CD4-positive, alpha-beta T cell treated with Interleukin-2 at 100 ng/mL for 4 hours (primary cell): ENCODE measurements at places on chromosomes 5 and 9.
A peak's percentile ranks its signal among the peaks of the same experiment; 100 is the strongest.

DNA sequence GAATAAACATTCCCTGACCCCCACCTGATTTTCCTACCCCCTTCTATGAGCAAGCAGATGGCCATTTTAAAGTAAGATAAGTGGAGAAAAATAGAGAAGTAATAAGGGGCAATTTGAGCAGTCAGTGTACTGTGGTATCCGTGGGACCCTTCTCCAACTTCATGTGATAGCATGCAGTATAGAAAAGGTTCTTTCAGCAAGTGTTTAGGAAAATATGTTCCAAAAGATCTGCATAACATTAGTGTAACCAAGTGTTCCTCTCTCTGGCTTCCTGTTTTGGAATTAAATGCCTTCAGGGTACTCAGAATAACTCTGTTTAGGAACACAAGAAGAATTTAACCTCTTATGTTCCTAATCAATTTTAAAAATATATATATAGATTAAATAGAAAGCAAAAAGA, 134.9 kb downstream of the ATG10 start:
- DNase-seq, result no peak

GRCh38 chr5:84137541-84137940, 247.1 kb downstream of the EDIL3 start:
- DNase-seq, result no peak

- no peak for DNase-seq
Observed at GRCh38 chr5:36244076-36244475, 2.4 kb upstream of the NADK2 start.

DNA sequence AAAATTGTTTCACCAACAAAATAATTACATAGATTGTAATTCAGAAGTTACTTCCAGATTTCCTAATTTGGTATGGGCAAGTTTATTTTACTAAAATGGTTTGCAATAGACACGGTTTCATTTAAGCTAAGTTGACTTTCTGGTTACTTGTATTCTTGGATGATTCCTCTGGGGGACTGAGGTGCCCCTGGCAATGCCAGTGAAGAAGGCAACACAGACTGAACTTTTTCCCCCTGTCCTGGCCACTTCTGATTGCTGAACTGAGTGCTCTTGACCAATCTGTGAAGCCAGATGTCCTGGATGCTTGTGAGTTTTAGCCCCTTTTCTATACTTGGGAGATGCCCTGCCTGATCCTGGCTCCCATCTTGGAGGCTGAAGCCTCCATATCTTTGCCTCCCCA, 66.3 kb upstream of the FANCC start:
- no peak for DNase-seq

DNA sequence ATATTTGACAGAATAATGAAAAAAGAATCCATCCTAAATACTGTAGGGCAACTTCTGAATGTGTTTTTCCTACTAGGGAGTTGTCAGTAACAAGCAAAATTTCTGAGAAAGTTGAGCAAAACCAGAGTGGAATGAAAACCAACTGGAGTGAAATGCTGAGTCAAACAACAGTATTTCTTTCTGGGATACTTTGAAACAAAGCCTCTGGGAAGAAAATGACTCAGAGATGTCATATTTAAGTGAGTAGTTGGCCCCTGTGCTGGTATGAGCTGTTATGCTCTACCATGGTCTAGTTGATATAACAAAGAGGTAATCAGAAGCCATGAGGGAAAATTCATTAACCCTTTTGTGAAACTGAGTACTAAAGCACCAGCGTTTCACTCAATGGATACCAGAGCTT, 372.1 kb upstream of the C9orf72 start:
- DNase-seq, result no peak

DNA sequence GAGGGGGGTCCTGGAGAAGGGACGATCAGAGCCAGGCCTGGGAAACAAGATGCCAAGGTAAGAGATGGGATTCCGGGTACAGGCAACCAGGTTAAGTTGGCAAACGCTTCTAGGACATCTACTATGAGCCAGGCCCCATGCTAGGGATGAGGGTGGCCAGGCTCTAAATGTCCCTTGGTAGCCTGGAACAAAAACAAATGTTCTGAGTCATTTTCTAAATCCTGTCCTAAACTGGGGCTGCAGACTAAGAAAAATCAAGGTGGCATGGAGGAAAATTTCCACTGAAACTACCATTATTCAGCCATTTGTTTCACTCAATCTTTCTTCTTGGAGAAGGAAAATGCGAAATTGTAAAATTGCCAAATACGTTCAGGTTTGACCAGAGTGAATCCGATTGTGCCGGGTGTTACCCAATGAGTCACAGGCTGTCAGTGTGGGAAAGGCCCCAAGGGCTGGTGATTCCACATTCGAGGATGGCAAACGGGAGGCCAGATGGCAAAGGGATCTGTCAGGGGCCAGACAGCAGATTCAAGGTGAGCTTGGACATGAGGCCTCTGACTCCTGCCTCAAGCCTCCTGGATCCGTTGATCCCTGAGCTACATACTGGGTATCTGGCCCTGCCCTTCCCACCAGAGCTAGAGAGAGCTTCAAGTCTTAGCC, 57.6 kb downstream of the PAX5 start:
- DNase-seq, result no peak

DNA sequence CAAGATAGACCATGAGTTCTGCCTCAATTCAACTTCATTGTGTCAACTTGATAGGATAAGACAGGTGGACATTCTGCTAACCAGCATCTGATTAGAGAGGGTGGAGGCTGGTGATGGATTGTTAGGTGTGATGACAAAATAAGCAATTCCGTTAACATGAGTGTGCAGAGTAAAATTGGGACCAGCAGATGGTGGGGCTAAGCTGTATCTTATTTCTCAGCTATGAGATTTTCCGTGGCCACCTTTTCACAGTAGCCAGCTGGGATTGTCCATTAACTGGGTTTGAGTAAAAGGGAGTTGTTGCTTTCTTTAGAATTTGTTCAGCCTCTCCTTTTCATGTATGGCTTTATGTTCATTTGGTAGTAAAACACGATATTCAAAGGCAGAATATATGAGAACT, 28.8 kb upstream of the TAL2 start:
- no peak for DNase-seq

GRCh38 chr9:1073497-1073896, 23.3 kb downstream of the DMRT2 start:
- no peak for DNase-seq

- DNase-seq, result no peak
Observed at GRCh38 chr9:97943308-97943855, 5.4 kb upstream of the HEMGN start.

DNA sequence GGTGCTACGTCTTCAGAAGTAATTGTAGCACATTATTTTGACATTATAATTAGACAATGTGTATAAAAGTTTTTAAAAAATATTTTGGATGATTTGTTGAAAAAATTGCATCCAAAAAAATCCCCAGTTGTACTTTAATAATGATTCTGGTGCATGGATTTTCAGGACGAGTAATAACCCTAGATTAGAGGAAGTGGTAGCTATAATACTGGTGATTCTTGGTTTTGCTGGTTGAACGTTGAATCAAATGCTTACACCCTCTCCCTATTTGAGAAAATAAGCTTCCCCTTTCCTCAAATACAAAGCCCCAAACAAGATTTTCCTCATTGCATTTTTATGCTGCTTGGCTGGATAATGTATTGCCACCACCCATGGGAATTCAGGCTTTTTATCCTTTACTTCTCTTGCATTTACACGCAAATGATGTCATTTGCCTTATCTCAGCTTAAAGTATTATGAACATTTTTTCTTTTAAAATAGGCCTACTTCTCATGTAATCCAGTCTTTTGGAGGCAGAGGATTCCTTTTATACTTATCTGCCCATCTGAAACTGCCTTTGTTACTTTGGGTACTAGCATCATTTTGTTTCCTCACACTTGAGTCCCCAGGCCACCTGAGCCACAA, 86.3 kb downstream of the UBE2R2 start:
- DNase-seq, result no peak

DNA sequence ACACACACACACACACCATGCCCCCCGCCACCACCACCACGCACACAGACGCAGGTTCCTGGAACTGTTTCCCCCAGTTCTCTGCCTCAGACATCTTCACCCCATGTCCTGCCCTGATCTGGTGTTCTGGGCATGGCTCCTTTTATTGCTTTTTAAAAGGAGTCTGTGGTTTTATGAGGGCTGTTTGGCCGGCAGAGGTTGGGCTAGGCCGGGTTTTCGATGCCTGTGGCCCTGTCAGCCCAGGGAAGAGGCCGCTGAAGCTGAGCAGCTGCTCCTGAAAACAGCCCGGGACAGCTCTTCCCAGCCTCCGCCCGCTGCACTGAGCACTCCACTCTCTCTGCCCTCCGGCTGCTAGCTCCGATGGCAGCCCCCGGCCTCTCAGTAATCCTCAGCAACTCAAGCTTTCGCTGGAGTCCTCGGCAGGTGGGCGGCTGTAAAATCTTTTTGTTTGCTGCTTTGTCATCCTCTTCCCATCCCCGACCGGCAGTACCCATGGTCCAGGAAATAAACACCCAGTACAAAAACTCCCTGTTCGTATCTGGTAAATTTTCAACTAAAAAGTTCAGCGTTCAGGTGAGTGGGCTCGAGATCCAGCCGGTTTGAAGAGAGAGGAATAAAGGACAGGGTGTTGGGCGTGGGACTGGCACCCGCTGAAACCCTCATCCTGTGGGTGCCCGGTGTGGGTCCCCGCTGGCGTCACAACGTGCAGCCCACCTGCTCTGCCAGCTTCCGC, 103.0 kb upstream of the ERCC6L2 start:
- no peak for DNase-seq

GRCh38 chr5:83107692-83108420, 30.5 kb downstream of the XRCC4 start:
- DNase-seq, result no peak

DNA sequence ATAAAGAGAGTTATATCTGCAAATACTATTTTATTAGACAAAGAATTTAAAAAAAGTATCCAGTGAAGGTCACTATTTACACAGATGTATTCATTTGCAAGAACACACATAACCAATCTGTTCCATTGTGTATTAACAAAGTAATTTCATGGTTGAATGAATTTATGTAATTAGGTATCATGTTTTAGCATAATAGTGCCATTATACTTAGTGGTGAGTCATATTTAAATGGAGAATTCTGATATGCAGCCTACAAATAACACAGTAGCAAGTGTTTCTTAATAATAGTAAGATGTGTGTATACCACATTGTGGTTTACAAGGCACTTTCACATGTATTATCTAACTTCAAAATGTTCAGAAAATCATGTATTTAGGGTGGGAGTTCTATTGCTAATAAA, 1028.5 kb upstream of the ACO1 start:
- no peak for DNase-seq

GRCh38 chr9:68949271-68950000, 64.5 kb downstream of the PRKACG start:
- no peak for DNase-seq

GRCh38 chr9:79610791-79611614, 39.2 kb downstream of the TLE4 start:
- DNase-seq, result no peak

DNA sequence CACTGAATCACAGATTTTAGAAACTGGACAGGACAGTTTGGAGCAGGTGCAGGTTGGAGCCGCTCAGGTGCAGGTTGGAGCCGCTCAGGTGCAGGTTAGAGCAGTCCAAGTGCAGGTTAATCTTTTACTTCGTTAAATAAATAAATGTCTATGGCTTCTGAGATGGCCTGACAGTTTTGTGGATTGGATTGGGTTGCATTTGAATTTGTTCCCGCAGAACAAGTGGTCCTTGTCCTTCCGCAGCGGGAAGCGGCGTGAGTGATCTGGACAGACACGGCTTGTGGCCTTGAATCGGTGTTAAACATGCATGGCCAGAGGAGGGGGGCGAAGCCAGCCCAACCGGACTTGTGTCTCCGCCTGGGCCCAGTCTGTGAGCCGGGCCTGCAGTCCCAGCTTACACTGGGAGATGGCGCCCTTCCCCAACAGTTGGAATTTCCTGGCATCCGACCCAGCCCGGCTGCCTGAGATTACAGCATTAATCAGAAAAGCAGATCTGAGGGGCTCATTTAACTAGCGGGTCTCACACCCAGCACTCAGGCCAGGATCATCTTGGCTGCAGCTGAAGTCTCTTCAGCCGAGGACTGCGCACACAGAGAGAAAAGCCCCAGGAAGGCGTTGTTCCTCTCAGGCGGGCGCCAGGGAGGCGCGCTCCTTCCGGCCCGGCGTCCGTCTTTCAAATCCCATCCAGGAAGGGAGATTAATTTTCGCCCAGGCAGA, 1.5 kb upstream of the OLFM1 start:
- DNase-seq, result no peak

- no peak for DNase-seq
Observed at GRCh38 chr9:134455537-134455933, 129.3 kb downstream of the RXRA start.

DNA sequence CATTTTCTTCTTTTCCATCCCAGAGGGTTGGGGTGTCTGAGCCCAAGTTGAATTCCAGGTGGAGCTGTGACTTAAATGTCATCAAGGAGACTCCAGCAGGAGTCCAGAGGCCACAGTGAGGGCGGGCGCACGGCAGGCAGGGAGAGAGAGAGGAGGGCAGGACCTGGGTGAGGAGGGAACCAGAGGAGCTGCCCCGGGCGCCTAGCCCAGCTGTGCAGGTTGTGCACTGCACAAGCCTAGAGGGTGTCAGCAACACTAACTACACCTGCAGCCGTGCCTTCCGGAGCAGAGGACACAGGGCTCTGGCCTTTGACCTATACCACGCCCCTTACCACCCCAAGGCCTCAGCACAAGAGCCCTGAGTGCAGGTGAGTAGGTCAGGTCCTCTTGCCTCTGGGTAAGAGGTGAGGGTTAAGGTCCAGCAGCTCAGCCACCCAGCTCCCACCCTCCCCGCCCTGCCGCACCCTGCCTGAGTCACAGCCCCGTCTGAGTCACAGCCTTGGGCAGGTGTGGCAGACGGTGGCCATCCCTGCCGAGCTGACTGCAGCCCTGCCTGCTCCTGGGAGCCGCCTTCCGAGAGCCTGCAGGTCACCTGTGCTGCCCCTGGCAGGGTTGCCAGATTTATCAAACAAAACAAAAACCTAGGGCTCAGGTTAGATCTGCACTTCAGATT, 6.4 kb upstream of the AGPAT2 start:
- peak; percentile 27 for DNase-seq

GRCh38 chr9:127147251-127147650, 24.8 kb upstream of the ANGPTL2 start:
- DNase-seq, result no peak

DNA sequence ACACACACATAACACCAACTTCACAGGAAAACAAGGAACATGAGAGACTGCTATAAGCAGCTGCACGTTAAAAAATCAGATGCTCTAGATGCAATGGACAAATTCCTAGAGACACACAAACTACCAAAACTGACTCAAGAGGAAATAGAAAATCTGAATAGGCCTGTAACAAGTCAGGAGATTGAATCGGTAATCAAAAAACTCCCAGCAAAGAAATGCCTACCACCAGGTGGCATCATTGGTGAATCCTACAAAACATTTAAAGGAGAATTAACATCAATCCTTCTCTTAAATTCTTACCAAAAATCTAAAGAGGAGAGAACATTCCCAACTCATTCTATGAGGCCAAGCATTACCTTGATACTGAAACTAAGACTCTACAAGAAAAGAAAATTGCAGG, 54.9 kb downstream of the NDST1 start:
- DNase-seq, result peak; percentile 12

GRCh38 chr5:4520559-4520958, 619.6 kb upstream of the ADAMTS16 start:
- no peak for DNase-seq

DNA sequence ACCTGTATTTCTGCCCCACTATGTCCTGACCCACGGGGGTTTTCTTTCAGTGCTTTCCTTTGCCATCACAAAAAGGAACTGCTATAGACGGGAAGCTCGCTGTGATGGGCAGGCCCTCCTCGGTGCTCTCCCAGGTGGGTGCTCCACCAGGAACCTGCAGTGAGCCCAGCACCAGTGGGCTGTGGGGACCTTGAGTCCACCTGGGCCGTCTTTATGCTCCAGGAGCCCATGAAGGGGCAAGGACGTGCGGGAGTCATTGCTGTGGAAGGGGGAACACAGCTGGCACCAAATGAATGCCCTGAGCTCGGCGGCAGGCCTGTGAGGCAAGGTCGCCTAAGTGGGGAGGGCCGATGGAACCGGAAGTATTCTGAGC, 36.7 kb upstream of the SLC6A3 start:
- DNase-seq, result no peak
